GM19239 (cell line): ENCODE measurements at places on chromosomes 1 and 21.

DNA sequence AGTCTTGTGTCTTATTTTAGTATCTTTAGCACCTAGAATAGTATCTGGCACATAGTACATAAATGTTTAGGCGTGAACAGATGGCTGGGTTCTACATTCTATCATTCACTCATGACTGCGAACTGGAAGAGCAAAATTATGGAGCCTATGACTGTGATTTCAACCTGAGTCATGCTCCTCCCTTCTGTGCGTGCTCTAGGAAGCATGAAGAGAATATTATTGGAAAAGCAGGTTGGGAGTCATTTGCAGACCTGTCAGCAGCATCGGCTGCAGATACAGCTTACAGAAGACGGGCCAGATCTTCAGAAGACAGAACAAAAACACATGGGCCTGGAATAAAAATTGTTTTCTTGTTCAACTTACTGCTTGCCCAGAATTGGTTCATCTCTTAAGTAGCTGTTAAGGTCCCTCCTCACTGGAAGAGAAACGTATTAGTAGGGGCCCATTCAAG lies 344.0 kb upstream of the USP24 start:
- DNase-seq, result no peak

- no peak for DNase-seq
These were observed 179.8 kb downstream of the ST6GALNAC3 start for GRCh38 chr1:76254104-76255030.

GRCh38 chr1:42949312-42950115 lies 9.2 kb downstream of the SLC2A1 start:
- DNase-seq, result no peak

- no peak for DNase-seq
These were observed 1.1 kb downstream of the C21orf58 start for GRCh38 chr21:46322351-46323226.

DNA sequence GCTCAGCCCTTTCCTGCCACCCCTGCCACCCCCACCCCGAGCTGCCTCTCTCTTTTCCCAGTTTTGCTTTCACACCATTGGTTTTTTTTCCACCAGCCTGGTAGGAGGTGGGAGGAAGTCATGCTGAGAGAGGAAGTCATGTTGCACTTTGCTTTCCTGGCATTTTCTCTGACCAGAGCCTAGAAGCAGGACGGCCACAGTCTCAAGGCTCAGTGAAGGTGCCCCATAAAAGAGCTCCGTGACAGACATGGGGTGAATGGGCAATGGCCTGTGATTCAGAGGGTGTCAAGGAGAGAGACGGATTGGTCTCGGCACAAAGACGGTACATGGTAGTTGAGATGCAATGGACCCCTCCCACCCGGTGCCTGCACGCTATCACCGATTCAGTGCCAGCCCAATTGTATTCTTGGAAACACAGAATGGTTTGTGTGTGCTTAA lies 42.1 kb upstream of the DMRTB1 start:
- no peak for DNase-seq

GRCh38 chr1:209617047-209617673 lies 33.6 kb downstream of the CAMK1G start:
- DNase-seq, result no peak

DNA sequence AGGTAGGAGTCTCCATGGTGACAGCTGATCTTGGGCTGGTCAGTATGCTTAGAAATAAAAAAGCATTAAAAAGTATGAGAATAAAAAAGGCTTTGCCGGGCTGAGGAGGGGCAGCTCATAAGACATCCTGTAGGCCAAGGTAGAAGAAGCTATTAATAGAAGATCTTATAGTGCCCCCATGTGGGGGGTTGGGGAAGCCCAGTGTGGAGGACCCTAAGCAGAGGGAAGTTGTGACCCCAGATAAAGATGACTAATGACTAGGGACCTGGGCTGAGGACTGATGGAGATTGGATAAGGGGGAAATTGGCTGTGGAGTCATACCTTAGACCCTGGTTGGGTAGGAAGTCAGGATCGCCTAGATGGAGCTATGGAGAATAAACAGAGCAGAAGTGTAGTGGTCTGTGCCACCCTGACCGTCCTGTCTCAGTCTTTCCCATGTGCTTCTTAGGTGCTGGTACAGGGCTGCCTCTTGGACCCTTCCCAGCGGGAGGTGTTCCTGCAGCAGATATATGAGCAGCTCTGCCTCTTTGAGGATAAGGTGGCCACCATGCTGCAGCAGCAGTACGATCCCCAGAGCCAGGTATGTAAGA lies 25.0 kb downstream of the SZT2 start:
- peak; percentile 33 for DNase-seq

DNA sequence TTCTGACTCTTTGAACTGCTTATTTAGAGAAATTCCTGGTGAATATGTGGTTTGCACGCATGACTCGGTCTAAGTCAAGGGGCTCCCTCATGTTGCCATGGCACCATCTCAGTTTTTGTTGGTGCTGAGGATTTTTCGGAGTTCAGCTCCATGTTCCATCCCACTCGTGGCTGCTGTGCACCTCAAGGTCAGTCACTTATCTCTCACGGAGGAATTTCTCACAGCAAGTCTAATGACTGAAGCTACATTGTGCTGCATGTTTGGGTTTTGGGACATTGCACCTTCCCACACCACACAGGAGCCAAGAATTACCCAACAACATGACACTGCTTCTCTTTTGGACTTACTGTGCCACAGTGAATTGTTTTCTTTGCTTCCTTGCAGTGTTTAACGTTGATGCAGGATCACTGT lies 269.9 kb downstream of the NCAM2 start:
- DNase-seq, result no peak

DNA sequence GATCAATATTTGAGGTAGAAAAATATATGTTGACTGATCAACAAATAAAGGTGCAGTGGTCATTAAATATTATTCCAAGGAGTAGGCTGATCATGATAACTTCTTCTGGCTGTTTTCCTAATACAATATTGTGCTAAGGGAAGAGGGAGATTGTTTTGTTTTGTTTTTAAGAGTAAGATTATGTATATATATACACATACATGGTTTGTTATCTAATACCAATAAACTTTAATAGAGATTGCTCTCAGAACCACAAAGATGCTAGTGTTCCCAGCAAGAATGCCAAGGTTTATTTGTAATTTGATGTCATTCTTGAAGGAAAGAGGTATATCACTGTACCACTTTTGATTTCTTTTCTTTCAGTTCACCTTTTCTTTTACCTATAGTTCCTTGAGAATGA lies 10.1 kb downstream of the CLCA2 start:
- DNase-seq, result no peak

- peak; percentile 81 for DNase-seq
These were observed at the start of gene C1orf198 for GRCh38 chr1:230867903-230868735. Gene C1orf198, minus strand, starts transcription at chr1:230868521. Its CDS starts 9 bp downstream, at chr1:230868512.

DNA sequence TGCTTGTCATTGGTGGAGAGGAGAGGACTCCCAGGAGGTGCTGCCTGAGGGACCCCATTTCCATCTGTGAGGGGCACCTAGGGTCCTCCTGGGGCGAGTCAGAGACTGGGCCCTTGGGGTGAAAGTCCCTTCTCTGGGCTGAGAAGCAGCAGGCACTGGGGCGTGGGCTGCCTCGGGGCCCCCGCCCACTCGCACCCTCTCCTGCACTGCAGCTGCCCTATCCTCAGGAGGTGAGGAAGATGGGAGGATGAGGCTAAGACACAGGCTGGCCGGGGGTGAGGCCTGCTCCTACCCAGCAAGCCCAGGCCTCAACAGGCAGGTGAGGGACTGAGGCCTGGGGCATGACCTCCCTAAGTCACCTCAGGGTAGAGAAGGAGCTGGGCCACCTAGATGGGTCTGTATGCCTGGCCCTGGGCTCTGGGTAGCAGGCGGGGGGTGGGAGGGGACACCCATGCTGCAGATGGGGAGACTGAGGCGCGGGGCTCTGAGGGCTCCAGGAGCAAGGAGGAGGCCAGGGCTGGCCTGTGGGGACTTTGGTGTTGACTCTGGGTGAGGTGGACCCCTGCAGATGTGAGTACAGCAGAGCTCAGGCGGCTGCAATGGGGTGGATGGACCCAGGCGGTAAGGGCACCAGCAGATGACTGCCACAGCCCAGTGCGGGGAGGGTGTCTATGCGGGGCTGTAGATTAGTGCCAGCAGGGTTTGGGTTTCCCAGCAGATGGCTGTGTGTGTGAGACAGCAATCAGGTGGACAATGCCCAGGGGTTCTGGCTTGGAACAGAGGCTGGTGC lies 10.4 kb upstream of the ZNF669 start:
- no peak for DNase-seq

- no peak for DNase-seq
These were observed 120.9 kb downstream of the HLX start for GRCh38 chr1:220999872-221000863.

DNA sequence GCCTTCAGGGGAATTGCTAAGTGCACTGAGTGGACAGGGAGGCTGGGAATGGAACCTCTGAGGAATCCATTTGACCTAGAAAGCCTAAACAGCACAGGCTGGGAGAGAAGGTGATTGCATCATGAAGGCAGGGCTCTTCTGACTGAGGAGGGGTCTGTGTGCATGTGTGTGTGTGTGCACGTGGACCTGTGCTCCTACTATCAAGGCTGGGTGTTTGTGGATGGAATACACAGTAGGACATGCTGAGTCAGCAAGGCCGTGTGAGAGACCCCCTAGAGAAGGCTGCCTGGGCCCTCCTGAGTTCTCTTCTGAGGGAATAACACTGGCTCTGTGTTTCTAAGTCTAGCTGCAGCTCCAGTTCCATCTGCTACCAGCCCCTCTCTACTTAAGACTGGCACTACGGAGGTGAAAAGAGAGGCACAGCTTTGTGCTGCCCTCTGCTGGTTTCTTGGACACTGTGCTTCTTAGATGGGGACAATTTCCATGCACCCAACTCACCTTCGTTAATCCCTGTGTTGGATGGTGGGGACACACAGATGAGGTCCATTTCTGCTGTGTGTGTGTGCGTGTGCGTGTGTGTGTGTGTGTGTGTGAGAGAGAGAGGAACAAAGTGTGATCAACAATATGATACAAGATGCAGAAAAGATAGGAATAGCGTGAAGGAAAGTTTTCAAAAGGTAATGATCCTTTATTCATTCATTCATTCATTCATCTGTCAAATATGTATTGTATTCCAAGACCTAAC lies 6.2 kb upstream of the EFCAB14 start:
- DNase-seq, result peak; percentile 34

DNA sequence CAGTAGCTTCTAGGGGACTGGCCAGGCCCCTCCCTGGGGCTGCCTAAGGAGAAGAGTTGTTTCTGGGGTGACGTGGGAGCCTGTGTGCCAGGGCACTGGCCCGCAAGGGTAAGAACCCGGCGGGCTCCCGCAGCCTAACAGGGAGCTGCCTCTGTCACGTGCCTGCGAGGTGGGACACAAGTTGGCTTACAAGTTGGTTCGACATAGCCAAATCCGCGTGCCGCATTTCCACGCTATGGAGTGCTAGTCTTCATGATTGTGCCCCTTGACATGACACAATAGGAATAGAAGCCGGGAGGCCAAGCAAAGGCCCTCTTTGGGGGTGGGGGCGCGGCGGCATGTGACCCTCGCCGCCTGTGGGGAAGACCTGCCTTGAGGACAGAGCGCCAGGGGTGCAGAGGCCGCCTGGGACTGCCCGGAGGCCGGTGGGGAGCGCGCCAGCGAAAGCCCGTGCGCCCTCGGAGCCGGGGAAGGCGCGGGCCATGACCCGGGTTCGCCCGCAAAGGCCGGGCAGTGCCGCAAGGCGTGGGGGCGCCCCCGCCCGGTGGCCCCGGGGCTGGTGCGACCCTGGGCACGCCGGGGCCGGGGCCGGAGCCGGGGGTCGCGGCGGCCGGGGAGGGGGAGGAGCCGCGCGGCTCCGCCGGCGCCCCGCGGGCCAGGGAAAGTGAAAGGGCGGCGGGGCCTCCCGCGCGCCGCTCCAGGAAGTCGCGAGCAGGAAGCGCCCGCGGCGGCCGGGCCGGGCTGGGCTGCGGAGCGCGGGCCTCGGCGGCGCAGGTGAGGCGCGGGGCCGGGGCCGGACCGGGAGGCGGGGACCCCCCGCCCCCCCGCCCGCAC lies at the start of gene SLC37A1:
TSS of gene SLC37A1 (plus strand) at position 702 of the 834 bp plus-strand sequence. CDS start 4,603 bp downstream, outside the sequence.
- DNase-seq, result no peak

GRCh38 chr1:226697929-226698544 lies 41.0 kb downstream of the ITPKB start:
- DNase-seq, result no peak

- no peak for DNase-seq
These were observed 54.4 kb upstream of the SCAF4 start for GRCh38 chr21:31786164-31786920.

DNA sequence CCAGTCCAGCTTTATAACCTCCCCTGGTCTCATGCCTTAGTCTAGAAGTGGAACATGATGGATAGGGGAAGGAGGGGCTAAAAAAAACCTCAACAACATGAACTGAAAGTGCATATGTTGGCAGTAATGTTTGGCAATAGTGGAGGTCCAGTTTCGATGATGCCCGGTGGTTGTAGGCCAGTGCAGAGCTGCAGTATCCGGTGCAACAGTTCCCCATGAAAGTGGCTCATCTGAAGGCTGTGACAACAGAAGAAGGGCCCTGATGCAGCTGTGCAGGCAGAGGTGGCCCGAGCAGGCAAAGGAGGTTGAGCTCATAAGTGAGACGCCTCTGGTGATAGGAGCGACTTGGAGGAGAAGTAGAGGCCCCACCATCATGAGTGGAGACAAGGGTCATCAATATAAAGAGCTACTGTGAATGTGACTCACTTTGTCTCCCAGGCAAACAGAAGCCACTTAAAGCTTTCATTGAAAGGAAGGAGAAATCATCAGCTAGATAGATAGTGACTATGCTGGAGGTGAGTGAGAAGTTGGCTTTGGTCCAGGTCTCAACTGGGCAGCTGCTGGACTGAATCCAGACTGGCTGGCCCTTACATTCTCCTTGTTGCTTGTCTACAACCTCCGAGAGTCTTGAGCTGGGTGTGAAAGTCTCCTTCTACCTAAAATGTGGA lies 10.2 kb upstream of the CREG1 start:
- DNase-seq, result no peak

- peak; percentile 17 for DNase-seq
These were observed 16.9 kb upstream of the EFCAB14 start for GRCh38 chr1:46735708-46736324.

- no peak for DNase-seq
These were observed 17.9 kb upstream of the RGS18 start for GRCh38 chr1:192140382-192140781.

GRCh38 chr1:6177681-6178380 lies 2.3 kb downstream of the CHD5 start:
- DNase-seq, result no peak

- peak; percentile 40 for DNase-seq
These were observed 16.7 kb upstream of the PRDM15 start for GRCh38 chr21:41895643-41896493.
